GM18507 (cell line): ENCODE measurements at places on chromosomes 12 and 14.

- DNase-seq, result no peak
These were observed 101.2 kb downstream of the AKAP6 start for GRCh38 chr14:32430326-32430725.

- no peak for DNase-seq
These were observed 489.6 kb upstream of the GARIN6 start for GRCh38 chr12:99157946-99158345.

DNA sequence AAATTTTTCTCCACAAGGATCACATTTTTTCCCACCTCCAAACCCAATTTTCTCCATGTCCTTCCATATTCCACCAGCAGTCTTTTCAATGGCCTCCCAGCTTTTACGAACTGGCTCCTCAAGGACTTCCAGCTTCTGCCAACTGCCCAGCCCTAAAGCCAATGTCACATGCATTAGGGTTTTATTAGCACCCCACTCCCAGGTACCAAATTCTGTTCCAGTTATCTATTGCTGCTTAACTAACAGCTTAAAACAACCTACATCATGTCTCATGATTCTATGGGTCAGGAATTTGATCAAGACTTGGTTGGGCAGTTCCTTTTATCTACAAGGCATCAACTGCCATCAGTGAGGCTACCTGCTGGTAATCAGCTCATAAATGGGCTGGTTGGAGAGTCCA, 151.3 kb downstream of the SPTSSA start:
- no peak for DNase-seq

- no peak for DNase-seq
These were observed 29.0 kb upstream of the ELK3 start for GRCh38 chr12:96164951-96165811.

DNA sequence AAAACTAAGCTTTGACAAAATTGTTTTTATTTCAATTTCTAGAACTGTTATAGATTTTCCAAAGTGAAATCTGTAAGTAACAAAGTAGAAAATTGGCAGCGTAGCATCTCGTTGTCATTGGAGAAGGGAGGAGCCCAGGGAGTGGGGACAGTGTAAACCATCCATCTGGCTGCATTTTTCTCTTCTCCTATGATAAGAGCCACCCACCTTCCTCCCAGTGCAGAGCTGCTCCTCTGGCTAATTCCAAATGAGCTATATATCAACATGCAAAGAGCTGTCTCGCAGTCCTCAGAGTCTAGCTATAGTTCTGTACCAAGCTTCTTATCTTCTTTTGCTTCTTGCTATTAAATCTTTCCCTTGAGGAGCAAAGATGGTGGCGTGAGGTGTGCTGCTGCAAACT, 56.6 kb downstream of the SCN8A start:
- DNase-seq, result no peak

GRCh38 chr12:132545955-132546354, 56.0 kb downstream of the FBRSL1 start:
- DNase-seq, result no peak

- no peak for DNase-seq
These were observed 74.6 kb downstream of the GLRX5 start for GRCh38 chr14:95609398-95609990.

DNA sequence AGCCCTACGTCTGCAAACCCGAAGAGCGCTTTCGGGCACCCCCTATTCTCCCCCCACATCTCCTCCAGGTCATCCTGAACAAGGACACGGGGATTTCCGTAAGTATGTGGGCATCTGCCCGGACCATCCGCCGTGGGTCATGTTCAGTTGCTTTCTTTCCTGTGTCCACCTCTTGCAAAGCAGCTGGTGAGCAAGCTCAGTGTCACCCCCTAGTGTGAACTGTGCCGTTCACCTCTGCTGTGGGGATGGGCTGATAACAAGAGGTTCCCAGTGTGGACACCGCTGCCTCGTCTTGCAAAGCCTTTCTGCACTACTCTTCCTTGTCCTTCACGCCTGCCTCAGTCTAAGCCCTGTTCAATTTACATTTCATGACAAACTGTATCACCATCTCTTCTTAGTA, 8.6 kb downstream of the PRKAB1 start:
- DNase-seq, result no peak

GRCh38 chr14:65431951-65432350, 19.4 kb downstream of the FUT8 start:
- DNase-seq, result no peak

GRCh38 chr12:31234955-31235867, 90.7 kb downstream of the SINHCAF start:
- DNase-seq, result no peak

DNA sequence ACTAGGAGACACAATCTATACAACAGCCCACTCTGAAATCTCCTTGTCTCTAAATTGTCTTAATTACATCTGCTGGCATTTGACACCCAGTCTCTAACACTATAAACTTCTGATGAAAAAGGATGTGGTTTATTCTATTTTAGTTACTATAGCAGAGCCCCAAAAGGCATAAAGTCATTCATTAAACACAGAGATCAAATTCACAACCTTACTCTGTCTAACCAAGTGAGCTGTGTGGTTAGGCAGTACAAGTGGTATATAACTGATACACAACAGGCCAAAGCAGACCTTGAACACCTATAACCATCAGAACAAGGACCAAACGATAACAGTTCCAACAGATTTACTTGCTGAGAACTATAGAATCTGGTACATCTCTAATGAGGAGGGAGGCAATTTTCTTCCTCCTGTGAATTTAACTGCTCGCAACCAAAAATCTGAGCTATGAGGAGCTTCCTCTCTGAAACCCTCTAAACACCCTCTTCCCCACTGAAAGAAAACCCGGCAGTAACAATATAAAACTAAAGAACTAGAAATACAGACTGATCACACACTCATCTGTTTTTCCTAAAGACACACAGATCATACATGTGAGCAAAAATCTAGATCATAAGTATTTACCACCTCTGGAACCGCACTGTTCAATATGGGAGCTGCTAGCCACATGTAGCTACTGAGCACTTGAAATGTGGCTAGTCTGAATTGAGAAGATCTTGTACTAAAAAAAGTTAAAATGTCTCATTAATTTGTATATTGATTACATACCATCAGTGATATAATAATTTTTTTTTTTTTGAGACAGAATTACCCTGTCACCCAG, 17.7 kb downstream of the SPPL3 start:
- DNase-seq, result peak; percentile 46

GRCh38 chr12:124851342-124851741, 12.3 kb downstream of the SCARB1 start:
- no peak for DNase-seq

GRCh38 chr12:112808156-112808555, 16.6 kb downstream of the RPH3A start:
- no peak for DNase-seq

GRCh38 chr14:24068711-24069410, 2.5 kb upstream of the CPNE6 start:
- no peak for DNase-seq

DNA sequence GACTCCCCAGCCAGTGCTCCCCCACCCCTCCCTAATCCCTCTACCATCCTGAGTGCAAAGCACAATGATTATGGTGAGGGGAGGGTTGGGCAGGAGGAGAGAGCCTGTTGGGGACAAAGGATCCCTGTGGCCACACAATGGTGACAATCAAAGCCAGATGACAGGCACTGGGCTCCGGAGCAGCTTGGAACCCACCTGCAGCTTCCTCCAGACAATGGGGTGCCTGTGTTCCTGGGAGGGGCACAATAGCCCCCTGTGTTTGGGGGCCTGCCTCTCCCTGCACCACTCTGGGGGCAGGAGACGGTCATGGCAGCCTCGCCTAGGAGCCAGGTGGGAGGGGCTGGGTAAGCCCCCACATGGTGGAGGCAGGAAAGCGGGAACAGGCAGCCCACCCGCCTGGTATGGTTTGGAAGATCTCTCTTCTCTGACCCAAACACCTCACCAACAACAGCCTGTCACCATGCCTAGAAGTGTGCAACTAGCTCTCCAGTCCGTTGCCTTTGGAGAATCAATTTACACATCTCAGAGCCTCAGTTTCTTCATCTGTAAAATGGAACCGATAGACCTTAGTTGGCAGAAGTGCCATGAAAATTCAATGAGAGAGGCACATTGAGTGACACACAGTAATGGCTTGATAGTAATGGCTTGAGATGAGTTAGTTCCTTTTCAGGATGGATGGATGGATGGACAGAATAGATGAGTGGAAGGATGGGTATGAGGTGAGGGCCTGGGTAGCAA, 53.0 kb downstream of the MVK start:
- DNase-seq, result no peak

- DNase-seq, result peak; percentile 72
These were observed 37.0 kb upstream of the P2RX7 start for GRCh38 chr12:121095544-121096198.

- no peak for DNase-seq
These were observed 102.2 kb downstream of the RASSF9 start for GRCh38 chr12:85733984-85734383.

DNA sequence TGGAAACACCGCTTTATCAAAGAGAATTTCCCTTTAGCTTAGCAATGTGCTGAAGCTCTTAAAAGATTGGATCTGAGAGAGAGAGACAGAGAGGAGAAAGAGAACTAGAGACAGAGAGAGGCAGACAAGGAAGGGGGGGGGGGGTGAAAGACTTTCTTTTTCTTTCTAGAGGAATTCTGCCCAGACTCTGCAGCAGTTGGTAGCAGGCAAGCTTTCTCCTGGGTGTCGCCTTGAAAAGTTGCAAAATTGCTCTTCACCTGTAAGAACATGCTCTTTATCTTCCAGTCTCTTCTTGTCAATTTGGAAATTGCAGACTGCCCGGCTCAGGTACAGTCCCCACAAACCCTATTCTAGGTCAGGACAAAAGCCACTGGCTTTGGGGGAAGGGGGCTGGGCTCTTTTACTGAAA, 2.9 kb upstream of the OTX2 start:
- no peak for DNase-seq

GRCh38 chr12:19030603-19031002, 98.9 kb upstream of the PLEKHA5 start:
- no peak for DNase-seq

DNA sequence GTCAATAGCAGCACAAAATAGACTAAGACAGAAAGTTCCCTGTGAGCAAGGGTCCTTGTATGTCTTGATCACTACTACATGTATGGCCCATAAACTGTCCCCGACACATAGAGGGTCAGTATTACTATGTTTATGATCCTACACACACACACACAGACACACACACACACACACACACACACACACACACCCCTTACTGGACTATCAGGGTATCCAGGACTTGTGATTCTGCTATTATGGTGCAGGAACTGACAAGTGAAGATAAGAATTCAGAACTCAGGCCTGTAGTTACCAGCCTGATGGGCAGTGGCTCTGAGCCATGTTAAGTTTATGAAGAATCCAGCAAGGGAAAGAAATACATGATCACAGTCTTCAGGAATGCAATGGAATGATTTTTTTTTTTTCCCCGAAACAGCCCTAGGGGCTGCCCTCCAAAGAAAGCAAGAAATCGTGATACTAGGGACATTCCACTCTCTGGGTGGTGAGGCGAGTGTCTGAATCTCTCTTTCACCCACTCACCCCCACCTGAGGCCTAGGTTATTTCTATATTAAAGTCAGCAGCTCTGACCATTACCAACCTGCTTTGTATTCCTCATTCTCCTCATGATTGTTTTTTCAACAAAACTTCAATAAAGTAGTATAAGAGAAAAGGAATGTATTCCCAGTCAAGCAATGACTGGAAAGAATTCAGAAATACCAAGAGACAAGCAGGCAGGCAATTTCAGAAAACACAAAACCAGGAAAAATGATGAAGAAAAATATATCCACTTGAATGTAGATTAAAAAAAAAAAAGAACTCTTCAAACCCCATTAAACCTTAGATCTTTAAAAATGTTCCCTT, 105.8 kb downstream of the AVPR1A start:
- DNase-seq, result no peak

DNA sequence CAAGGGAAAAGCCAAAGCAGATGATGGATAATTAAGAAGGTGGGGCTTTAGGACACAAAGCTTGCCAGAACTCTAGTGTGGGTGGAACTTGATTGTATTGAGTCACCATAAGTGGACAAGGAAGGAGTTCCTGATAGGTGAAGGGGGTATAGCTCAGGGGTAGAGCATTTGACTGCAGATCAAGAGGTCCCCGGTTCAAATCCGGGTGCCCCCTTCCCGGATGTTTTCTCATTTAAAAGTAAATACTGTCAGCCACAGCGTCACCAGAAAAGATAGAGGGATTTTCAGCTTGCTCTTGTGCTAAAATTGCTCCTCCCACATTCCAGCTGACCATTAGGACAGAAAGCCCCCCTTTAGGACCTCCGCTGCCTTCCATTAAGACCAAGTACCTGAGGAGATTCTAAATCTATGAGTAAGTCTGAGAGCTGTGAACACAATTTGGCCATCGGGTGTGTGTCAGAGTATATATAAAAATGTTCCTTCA, 36.6 kb downstream of the DCAF4 start:
- no peak for DNase-seq

- DNase-seq, result no peak
These were observed 41.5 kb upstream of the GLIPR1 start for GRCh38 chr12:75439048-75439447.

GRCh38 chr12:105948331-105948730, 190.4 kb downstream of the NUAK1 start:
- DNase-seq, result no peak

- no peak for DNase-seq
These were observed 110.9 kb downstream of the NOVA1 start for GRCh38 chr14:26486922-26487321.

GRCh38 chr14:99258341-99258861, 13.6 kb downstream of the BCL11B start:
- no peak for DNase-seq

DNA sequence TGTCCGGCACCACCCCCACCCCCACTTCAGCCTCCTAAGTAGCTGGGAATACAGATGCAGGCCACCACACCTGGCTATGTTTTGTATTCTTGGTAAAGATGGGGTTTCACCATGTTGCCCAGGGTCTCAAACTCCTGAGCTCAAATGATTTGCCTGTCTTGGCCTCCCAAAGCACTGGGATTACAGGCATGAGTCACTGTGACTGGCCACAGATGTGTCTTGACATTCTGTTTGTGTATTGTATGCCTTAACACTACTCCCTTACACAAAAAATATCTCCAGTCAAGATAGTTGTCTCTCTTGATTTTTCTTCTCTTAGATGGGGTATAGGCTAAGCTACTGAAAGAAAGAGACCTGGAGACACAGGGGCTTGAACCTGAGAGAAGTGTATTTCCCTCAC, 17.6 kb downstream of the CLEC14A start:
- no peak for DNase-seq

- DNase-seq, result no peak
These were observed 303.0 kb downstream of the NUAK1 start for GRCh38 chr12:105835580-105836241.

DNA sequence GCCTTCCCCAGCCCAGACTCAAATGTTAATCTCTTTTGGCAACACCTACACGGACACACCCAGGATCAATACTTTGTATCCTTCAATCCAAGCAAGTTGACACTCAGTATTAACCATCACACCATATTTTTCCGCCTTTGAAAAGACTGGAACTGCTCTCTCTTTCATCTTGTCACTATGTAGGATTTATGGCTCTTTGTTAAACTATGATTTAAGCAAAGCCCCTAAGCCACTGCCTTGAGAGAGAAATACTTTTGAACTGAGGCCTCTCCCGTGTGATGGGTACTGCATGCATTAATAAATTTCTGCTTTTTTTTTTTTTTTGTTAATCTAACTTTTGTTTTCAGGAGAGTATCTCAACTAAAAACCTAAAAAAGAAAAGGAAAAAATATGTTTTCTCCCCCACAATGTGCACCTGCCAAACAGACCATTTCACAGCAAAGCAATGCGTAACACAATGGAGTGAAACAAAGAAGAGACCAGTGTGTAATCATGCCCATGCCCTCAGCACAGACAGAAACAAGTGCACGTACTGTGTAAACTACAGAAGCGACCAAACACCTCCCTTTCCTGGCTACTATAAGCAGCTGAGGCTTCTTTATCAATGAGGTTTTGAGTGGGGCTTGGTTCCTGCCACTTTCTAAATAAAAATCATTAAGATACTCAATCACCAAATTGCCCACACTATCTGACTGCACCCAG, 28.3 kb upstream of the ETFBKMT start:
- DNase-seq, result no peak
